ENCODE measurements at places on chromosomes 16 and 17.
A peak's percentile ranks its signal among the peaks of the same experiment; 100 is the strongest.

- DNase-seq, result peak; percentile 12
Observed at GRCh38 chr16:57815987-57816745, 13.9 kb upstream of the KIFC3 start.

DNA sequence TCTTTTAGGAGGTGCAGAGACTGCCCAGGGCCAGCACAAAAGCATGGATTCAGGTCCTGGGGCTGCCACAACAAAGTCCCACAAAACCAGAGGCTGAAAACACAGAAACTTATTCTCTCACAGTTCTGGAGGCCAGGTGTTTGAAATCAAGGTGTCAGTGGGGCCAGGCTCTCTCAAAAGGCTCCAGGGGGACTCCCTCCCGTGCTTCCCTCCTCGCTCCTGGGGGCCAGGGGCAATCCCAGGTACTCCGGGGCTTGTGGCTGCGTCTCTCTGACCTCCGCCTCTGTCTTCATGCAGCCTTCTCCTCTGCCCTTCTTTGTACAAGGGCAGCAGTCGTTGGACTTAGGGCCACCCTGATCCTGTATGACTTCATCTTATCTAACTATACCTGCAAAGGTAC is 8.3 kb upstream of the RBFOX3 start:
- no peak for DNase-seq

DNA sequence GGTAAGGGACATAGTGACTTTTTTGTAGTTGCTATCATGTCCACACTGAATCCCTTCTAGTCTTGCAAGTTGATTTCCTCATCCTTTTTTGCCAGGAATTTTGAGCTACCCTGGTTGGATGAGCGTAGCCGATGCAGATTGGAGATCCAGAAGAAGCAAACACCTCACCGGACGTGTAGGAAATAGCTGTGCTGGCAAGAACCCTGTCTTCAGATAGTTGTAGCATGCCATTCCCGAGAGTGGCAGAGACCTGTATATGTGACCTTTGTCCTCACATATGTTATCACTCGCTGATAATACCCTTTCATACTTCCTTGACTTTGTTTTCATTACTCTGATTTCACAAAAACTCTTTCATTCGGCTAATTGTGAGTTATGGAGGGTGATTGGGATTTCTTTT is 6.2 kb upstream of the CASC3 start:
- DNase-seq, result no peak

GRCh38 chr16:75798714-75799113 is 72.4 kb upstream of the CPHXL start:
- DNase-seq, result no peak

DNA sequence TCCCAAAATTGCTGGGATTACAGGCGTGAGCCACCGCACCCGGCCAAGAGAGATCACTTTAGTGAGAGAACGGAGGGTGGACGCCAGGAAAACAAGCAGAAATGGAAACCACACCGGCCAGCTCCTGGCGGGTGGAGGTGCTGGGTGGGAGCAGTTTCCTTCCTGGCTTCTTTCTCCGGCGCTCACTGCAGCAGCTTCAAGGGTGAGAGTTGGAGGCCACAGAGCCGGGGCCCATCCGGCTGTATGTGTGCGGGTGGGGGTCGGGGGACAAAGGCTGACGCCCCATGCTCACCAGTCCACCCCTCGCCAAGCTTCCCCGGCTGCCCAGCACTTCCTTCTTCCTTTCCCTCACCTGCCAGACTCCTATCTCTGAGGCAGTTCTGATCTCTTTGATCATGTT is 13.5 kb upstream of the BHLHA9 start:
- no peak for DNase-seq

GRCh38 chr17:59858932-59859331 is 33.8 kb downstream of the TUBD1 start:
- DNase-seq, result no peak

GRCh38 chr17:11324846-11325420 is 83.9 kb downstream of the SHISA6 start:
- no peak for DNase-seq

GRCh38 chr17:44218344-44219107 is 949 bp downstream of the UBTF start:
- DNase-seq, result peak; percentile 76

- peak; percentile 79 for DNase-seq
Observed at GRCh38 chr17:40598619-40599467, 33.6 kb upstream of the CCR7 start.

GRCh38 chr17:70848785-70849184 is 679.5 kb downstream of the KCNJ2 start:
- DNase-seq, result no peak

- DNase-seq, result no peak
Observed at GRCh38 chr17:42282478-42283080, 5.7 kb upstream of the STAT5A start.

- no peak for DNase-seq
Observed at GRCh38 chr16:80671281-80671849, 130.6 kb downstream of the DYNLRB2 start.

- DNase-seq, result peak; percentile 88
Observed at GRCh38 chr17:50397111-50397918, at the start of gene LRRC59. Gene LRRC59, minus strand, starts transcription at chr17:50397523. Its CDS starts 206 bp downstream, at chr17:50397317.

DNA sequence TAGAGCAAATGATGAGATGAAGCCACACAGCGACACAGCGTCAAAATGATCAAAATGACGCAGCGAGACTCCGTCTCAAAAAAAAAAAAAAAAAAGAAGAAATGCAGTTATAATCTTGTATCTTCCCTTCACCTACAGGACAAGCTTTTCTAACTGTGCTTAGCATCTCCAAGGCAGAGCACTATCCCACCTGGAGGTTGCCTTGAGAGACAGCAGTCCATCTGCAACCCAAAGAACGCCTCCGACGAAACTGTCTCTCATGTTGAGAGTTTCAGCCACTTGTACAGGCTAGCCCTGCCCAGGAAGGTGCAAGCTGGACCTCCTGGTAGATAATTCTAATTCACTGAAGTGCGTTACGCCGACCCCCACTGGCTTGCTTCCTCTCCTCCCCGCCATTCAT is 46.7 kb upstream of the GCSH start:
- DNase-seq, result no peak

DNA sequence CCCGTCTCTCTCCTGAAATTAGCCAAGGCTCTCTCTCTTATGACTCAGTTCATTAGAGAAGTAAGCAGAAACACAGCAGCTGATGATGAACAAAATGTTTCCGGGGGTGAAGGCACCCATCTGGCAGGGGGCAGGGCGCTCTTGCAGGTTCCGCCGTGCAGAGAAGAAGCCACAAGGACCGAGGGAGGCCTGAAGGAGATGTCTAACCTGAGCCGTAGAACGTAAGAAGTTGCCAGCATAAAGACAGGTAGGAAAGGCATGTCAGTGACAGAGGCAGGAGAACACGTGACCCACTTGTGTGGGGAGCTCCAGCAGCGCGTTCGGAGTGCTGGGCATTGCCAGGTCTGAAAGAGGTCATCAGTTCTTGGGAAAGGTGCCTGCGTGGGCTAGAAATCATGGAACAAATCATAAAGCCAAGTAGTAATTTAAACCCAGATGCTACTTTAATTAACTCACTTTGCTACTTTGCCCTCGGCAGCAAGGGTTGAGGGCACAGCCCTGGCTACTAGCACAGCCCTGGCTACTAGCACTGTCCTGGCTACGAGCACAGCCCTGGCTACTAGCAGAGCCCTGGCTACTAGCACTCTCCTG is 198.6 kb downstream of the RPTOR start:
- DNase-seq, result no peak

DNA sequence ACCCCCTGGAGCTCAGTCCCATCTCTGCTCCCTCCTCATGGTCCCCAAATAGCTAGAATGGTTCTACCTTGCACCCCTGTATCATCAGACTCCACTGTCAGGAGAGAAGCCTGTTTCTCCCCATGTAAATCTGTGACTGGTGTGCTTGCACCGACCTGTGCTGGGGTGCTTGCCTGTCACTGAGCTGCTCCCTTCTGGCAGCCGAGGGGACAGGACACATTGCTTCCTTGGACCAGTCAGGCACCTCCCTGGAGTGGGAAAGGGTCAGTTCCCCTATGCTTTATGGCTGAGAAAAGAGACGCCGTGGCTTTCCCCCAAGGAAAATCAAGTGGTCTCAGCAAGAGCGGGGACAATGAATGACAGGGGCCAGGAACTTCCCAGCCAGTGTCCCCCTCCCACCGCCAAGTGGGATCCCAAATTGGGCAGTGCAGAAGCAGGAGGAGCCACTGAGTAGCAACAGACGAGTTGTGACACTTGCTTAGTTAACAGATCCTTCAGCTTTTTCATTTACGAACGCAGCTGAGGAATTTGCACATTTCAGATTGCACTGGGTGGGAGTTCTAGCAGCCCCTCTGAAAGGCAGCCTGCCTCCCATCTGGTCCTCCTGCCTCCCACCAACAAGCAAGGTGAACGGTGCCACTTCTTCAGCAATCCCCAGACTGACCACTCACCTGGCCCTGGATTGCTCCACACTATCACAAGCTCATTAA is 156.4 kb downstream of the KATNIP start:
- no peak for DNase-seq

- DNase-seq, result no peak
Observed at GRCh38 chr17:55690105-55690508, 32.6 kb downstream of the TMEM100 start.

GRCh38 chr17:42179911-42180410 is 981 bp downstream of the KCNH4 start:
- no peak for DNase-seq

- DNase-seq, result no peak
Observed at GRCh38 chr17:10116753-10117420, 81.5 kb downstream of the GAS7 start.

GRCh38 chr17:76805319-76805718 is 62.9 kb upstream of the MGAT5B start:
- DNase-seq, result no peak

DNA sequence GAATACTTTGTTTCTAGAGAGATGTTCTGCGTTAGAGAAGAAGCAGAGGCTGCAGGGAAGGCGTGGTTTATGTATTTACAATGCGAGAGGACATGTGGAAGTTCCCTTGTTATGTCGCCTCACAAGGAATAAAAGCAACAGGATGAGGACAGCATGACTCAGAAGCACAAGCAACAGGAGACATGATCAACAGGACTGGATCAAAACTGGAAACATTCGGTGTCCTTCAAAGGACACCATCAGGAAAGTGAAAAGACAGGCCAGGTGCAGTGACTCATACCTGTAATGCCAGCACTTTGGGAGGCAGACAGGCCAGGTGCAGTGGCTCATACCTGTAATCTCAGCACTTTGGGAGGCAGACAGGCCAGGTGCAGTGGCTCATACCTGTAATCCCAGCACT is 52.6 kb downstream of the CCDC57 start:
- DNase-seq, result no peak

GRCh38 chr16:70475054-70475871 is 20.9 kb downstream of the FCSK start:
- DNase-seq, result no peak

GRCh38 chr16:84087001-84087400 is 29.7 kb downstream of the MBTPS1 start:
- DNase-seq, result no peak
